ENCODE measurements at places on chromosomes 16 and 17.

- no peak for DNase-seq
Measured at GRCh38 chr17:78925662-78926555, 722 bp upstream of the TIMP2 start.

- no peak for DNase-seq
Measured at GRCh38 chr16:58196898-58197313, 1.0 kb downstream of the CSNK2A2 start.

- no peak for DNase-seq
Measured at GRCh38 chr16:8960788-8961109, 3.0 kb downstream of the USP7 start.

GRCh38 chr16:13063457-13063856 lies 162.1 kb downstream of the SHISA9 start:
- no peak for DNase-seq

DNA sequence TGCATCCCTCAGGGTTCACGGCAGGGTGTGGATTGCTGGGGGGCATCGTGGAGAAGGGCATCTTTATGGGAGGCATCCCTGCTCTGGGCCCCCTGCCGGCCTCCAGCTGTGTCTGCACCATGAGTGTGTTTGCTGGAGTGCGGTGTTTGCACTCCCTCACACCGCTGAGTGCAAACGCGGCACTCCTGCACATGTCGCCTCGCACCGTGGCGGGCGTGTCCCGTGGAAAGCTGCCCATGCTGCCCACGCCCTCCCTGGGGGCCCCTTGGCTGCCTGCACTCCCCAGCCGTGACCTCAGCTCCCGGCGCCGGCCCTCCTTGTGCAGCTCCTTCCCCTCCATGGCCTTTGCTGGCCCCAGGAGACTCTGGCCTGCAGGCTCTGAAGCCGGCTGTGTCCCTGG lies 74.6 kb upstream of the ZNF750 start:
- DNase-seq: no peak
